CD4-positive, alpha-beta T cell treated with Interleukin-6 at 100 ng/mL for 8 hours (primary cell): ENCODE measurements at places on chromosomes 12 and 14.

DNA sequence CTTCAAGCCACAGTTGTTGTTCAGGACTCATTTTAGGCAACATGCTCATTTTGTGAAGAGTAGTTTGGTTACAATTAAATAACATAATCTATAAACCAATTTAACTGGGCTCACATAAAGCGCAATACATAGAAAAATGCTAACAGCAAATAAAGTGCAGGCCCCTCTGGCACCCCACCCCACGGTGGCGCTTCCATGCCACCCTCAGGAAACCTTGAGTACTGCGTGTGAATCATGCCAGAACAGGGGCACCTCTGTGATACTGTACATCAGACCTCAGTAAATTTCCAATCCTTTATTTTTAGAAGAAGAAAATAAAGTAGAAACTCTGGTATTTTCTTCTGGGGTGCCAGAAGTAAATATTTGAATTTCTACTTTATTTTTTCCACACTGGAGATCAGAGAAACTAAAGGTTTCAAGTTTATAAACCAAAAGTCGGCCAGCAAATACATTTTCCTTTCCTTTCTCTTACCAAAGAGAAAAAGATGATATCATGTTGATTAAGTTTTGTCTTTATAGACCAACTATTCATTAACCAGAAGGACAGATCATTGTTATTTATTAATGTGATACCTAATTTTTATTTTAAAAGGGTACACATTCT is 316.8 kb downstream of the PAWR start:
- no peak for DNase-seq

DNA sequence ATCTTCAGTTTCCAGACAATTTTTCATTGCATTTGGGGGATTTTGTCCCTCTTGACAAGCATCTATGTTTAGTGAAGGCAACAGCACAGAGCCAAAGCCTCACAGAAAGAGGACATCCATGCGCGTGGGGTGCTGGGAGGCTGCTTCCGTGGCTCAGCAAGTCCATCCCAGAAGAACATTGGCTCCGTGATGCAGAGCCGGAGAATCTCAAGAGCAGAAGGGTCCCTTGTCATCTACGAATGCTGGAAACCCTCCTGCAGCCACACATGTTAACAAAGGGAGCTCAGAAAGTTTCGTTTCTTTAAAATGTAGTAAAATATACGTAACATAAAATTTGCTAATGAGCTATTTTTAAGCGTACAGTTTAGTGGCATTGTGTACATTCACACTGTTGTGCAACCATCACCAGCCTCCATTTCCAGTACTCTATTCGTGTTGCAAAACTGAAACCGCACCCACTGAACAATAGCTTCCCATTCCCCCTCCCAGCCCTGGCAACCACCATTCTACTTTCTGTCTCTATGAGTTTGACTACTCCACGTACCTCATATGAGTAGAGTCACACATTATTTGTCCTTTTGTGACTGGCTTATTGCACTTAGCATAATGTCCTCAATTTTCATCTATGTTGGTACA is 185.9 kb downstream of the TTC7B start:
- DNase-seq, result no peak

DNA sequence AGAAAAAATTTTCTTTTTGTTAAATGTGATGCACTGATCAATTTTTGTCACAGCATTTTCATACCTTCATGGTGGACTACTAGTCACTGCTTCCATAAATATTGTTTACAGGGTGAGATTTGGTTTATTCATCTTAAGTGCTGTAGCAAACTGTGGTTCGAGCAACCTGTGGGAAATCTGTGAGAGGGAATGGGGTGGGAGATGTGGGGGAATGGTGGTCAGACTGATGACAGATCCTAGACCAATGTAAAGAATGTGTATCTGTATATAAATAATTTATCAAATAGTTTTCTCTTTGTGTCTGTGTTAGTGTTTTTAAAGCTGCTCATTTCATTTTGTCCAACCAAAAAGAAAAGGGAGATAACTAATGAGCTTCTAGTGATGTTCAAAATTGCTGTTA is 26.7 kb downstream of the CSRP2 start:
- no peak for DNase-seq

GRCh38 chr14:103558071-103558882 is 4.2 kb downstream of the BAG5 start:
- no peak for DNase-seq

DNA sequence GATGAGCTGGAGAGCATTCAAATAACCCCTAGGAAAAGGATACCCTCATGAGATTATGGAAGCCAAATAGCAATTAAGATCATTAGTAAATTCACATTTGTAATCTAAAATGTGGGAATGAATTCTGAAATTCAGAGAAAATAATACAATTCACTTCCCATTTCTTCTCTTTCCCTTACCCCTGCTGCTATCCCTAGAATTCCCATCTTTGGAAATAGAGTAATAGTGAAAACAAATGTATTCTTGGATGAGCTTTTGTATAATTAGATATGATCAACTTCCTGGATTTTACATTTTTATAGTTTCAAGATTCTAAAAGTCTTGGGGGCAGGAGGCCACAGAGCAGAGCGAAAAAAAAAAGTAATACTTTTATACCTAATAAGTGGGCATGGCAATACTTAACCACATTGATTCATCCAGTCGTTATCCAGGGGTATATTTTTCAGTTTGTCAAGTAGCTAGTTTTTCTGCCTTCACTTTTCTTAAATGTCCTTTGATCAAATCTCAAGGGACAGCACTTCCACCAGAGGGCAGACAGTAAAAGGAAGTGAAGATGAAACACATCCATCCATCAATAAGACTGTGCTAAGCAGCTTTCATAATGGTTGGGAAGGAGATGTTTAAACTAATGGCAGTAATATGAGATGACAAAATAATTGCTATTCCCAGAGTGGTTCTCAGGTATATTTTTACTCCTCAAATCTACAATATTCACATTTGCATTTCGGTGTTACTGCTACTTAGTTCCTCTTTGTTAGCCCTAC is 401.3 kb downstream of the DIO2 start:
- no peak for DNase-seq

DNA sequence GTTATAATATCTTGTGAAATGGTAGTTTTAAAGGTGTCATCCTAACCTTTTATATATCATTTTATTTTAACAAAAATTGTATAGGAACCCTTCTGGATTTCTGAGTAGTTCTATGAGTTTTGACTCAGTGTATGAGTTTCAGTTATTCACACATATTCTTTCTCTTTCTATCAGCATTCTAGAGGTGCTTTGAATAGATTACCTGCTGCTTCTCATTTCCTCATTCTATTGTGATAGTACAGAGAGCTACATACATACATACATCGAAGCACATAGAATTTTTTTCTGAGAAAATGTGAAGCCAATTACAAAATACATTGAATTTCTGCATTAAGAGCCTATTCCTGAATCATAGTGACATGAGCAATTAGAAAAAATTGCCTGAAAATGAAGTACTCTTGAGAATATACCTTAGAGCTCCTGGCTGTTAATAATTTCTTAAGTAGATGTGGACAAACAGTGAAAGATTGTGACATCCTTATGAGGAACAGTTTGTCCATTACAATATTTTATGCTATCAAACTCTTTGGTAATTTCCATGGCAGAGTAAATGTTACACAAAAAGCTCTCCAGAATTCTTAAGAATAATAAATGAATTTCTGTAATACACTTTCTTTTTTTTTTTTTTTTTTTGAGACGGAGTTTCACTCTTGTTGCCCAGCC is 556.6 kb downstream of the TRHDE start:
- no peak for DNase-seq

DNA sequence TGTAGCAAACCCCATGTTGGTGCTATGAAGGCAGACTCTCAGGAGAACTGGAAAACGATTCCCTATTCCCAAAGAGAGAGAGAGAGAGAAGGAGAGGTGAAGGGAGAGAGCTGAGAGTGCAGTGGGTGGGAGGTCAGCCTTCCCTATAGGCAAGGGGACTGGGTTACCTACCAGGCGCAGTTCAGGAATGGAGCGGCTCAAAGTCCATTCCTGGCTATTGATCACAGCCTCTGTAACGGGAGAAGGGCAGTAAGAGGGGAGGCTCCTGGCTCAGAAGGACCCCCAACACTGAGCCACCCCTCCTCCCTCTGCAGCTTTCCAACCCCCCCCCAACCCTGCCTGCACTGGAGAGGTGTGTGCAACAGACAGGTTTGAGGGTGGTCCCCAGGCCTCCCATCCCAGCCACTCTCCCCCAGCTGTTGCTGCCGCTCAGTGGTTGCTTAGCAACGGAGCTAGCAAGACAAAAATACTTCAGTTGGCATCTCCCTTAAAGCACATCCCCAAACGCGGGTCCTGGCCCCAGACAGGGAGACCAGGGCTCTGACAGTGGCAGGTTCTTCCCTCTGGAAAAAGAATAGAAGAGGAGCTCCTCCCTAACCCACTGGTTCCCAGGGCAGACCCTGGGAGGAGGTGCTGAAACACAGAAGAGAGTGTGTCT is 3.2 kb downstream of the AGAP2 start:
- DNase-seq, result no peak

GRCh38 chr14:38199076-38199475 is 8.6 kb upstream of the SSTR1 start:
- no peak for DNase-seq

DNA sequence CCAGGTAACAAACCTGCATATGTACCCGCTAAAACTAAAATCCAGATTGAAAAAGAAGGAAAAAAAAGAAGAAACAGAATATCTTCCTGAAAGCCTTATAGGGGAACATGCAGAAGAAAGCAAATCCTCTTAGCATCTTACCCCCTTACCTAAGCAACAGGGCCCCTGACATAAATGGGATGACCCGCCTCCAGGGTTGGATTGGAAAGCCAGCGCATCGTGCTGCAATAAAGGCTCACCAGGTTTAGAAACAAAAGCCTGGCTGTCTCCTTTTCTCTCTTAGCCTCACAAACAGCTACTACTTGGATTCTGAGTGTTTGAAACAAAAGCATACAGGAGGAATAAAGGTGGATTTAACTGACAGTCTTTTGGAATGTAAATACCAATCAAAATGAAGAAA is 13.8 kb upstream of the ADCK1 start:
- DNase-seq, result no peak

GRCh38 chr12:38417101-38417500 is 100.5 kb downstream of the ALG10B start:
- DNase-seq, result no peak

DNA sequence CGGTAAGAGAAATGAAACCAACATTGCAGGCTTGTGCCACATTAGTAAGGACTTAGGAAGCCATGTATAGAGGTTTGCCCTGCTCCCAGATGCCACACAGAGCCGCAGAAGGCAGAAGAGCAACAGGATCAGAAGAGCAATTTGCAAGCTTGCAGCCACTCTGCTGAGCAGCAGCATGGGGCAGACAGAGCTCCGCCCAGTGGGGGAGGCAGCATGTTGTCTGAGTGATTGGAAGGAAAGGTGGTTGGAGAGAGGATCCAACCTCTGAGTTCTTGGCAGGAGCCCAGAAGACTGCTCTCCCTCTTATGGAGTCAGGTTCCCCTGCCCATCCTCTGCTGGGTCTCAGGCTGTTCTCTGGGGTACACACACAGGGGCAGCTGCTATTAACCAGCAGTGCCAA is 2.3 kb upstream of the KRT6A start:
- DNase-seq, result no peak

DNA sequence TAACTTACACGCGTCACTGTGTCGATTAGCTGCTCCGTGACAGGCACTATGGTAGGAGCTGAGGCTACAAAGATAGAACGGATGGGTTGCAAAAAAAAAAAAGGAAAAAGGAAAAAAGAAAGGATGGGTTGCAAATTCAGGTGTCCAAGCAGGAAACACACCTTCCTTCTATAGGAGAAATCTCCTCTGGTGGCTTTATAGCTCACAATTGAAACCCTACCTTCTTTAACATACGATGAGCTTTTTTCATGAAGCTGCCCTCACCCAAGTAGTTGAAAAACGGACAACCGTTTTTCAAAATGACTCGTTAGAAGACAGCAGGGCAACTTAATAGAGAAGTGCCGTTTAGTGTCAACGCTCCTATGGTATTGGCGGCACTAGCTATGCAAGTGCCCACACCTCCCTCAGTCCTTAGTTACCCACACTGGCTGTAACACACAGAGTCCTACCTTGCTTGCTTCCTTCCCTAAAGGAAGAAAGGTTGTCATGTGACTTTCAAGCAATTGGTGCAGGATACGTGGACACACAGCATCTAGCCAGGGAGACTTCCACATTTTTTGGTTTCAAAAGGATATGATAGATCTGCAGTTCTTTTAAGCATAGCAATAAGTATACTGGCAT is 682 bp upstream of the TRIP11 start:
- DNase-seq, result peak; percentile 2

DNA sequence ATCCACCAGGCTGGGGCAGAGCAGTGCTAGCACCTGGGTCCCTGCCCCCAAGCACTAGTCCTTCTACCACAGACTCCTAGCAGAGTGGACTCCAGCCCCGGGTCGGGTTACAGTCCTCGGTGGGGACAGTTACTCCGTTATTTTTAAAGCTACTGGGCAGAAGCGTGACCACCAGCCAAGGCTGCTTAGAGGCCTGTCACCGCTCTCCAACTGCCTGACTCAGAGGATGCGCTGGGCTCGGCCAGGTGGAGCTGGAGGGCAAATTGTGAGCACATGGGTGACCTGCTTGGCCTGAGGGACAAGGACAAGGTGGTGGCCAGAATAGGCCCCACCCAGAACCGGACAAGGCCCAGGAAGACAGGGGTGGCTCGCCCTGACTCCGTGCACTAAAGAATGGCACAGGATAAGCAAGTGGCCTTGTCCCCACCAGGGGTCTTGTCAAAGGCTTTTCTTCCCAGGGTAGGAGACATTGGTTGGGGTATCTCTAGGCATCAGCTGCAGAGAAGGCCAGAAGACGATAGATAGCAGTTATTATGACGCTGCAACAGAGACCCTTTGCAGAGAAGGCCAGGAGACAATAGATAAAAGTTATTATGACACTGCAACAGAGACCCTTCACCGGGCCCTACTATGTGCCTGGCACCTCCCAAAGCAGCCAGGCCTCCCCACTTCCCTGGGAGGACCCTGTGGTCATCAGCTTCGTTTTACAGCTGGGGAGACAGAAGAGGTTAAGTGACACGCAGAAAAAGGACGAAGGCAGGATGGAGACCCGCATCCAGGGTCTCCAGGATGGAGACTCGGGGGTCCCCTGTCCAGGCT is 1.6 kb downstream of the ABCB9 start:
- DNase-seq, result no peak

- DNase-seq, result no peak
These were observed 6.6 kb downstream of the MAX start for GRCh38 chr14:65095633-65096205.

DNA sequence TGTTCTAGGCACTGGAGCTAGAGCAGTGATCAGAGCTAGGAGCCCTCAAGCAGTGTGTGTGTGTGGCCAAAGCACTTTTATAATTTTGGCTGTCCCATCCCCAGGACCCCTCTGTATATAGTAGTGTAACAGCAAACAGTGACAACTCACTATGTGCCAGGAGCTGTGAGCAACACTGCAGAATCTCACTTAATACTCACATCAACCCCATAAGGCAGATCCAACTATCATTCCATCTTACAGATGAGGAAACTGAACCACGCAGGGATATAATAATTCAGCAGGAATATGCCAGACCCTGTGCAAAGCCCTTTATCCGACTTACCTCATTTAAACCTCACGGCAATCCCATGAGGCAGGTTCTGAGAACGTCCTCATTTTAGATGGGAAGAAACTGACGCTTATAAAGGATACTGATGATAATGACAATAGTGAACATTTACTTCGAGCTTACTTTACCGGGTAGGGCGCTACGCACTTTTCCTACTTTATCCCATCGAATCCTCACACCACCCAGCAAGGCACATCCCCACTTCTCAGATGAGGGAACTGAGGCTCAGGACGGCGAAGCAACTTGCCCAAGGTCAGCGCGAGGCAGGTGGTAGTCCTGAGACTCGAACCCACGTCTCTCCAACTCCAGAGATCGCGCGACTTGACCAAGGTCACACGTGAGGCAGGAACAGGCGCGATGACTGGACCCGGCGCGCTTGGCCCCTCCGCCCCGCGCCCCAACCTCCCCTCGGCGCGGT is 687 bp downstream of the RAB35 start:
- no peak for DNase-seq

GRCh38 chr12:124359671-124360581 is 65.0 kb downstream of the RFLNA start:
- no peak for DNase-seq
